G401 (cell line): ENCODE measurements at places on chromosomes 16 and 17. TPM values are rescaled to one million over a fixed set of nuclear protein-coding genes. Genes with fewer than 3 reads are reported as not detected.

DNA sequence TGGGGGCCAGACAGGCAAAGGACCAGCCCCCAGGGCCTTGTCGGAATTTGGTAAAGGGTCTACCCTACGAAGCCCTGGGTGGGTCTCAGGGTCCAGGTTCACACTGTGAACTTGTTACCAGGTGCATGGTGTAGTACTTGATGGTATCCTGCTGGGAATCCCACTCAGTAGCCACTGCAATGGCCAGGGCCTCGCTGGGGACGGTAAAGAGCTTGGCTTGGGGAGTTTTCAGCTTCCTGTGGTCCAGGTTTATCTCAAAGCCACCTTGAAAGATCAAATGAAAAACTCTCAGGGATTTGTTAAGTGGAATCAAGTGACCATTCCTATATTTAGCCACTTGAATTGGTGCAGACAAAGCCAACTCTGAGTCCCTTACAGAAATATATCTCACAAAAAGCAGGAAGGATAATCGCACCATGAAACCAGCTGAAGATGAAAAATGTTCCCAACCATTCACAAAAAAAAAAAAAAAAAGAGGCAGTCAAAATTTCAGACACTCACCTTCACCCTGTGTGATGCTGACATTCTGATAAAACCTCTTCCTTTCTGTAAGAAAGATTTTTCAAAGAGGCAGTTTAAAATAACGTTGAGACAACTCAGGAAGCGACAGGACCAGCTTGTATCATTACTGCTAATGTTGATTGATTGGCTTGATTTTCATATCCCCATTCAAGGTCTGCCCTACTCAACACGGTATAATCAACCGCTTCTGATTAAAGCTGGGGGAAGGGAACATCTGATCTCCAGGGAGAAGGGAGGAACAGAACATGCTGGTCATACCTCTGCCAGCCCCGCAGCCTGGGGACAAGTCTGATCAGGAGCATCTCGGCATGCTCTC lies 10.6 kb downstream of the ATPAF2 start:
- no peak for DNase-seq

Gene ARL5C
- total RNA-seq = not detected in 2 replicates

Gene PPP1R27
- total RNA-seq = 0.31 TPM in 1 of 2 replicates, not detected in the other

Gene KRTAP4-9
- total RNA-seq = not detected in 2 replicates

Gene C16orf74
- total RNA-seq = 1.4 and 13.4 TPM in 2 replicates

GRCh38 chr17:13631529-13631928 lies 29.8 kb upstream of the HS3ST3A1 start:
- no peak for DNase-seq

Gene C16orf46
- 1.4 TPM in 1 of 2 replicates, not detected in the other for total RNA-seq

DNA sequence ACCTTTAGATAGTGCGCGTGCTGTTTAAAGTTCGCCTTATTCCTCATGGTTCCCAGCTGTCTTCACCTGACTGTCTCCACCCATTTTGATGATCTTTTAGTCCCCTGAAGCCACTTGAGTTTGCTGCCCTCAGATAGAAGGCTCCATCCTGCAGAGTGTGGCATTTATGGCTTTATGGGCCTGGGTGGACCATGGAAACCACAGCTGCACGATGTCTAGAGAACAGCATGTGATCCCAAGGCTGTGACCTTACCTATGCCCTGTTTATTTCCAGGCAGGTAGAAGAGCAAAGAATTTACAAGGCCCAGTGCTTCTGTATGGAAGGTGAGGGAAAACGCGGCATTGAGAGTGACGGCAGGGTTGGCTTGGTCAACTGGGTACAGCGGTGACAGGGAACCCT lies 356.9 kb downstream of the SLC39A11 start:
- DNase-seq = no peak

- no peak for DNase-seq
Measured at GRCh38 chr16:89749637-89750036, 28.3 kb downstream of the ZNF276 start.

Gene NLRC3
- 0.12 TPM in 1 of 2 replicates, not detected in the other for total RNA-seq

- no peak for DNase-seq
Measured at GRCh38 chr17:80890921-80891396, 100.7 kb upstream of the CHMP6 start.

GRCh38 chr17:80367503-80367902 lies 47.5 kb upstream of the ENDOV start:
- DNase-seq = no peak
